ENCODE measurements at places on chromosomes 4 and X.
A peak's percentile ranks its signal among the peaks of the same experiment; 100 is the strongest.

DNA sequence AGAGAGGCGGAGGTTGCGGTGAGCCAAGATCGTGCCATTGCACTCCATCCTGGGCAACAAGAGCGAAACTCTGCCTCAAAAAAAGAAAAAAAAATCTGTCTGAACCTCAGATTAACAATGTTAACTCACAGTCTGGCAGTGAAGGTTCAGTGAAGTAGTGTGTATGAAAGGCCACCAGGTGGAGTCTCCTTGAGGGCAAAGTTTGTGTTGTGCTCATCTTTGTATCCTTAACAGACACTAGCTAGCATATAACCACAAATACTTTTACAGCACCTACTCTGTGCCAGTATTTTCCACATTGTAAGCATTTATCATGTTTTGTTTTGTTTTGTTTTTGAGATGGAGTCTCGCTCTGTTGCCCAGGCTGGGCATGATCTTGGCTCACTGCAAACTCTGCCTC, 46.0 kb upstream of the MGST2 start:
- DNase-seq, result no peak

DNA sequence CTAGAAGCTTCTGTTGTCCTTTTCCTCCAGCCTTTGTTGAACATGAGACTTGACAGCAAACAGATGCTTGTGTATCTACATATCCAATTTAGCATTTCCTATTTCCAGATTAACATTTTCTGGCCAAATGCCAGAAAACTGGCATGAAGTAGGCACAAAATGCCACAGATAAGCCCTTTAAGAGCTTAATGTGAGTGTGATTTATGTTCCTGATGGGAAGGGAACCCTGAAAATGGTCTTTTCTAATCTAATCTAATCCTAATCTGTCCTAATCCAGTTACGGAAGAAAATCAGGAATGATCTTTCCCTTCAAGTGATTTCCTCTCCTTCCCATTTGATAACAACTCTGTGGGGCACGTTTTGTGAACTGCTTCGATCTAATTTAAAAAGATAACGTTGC, 133.0 kb upstream of the C1QTNF7 start:
- no peak for DNase-seq

GRCh38 chr4:184313702-184314659, 96.3 kb upstream of the ENPP6 start:
- DNase-seq, result peak; percentile 45

- DNase-seq, result peak; percentile 11
Observed at GRCh38 chr4:158008551-158009218, 164.1 kb downstream of the GASK1B start.

DNA sequence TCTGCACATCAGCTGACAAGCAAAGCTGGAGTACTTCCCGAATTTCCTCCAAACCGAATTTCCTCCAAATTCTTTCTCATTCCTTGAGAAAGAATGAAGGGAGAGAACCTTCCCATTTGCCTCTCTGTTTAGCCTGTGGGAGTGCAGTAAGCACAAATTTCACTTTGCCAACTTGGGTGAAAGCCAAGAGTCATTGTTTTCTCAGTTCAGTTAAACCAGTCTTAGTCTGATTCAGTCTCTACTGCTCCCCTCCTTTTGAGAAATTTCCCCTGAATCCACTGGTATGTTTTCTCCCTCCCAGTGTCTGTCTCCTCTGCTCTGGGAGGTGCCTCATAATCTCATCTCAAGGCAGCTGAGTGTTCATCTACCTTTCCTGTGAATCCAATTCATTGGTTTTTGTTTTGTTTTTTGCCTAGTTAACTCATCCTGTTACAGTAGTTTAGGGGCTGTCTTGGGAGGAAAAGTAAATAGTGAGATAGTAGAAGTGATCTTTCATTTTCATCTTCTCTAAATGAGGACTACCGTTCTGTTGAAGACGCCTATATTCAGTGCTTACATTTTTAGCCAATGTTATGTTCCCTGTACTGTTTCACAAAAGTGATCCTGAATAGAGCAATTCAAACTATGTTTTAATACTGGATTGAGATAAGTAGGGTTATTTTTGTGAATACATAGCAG, 49.0 kb downstream of the SYTL5 start:
- no peak for DNase-seq

DNA sequence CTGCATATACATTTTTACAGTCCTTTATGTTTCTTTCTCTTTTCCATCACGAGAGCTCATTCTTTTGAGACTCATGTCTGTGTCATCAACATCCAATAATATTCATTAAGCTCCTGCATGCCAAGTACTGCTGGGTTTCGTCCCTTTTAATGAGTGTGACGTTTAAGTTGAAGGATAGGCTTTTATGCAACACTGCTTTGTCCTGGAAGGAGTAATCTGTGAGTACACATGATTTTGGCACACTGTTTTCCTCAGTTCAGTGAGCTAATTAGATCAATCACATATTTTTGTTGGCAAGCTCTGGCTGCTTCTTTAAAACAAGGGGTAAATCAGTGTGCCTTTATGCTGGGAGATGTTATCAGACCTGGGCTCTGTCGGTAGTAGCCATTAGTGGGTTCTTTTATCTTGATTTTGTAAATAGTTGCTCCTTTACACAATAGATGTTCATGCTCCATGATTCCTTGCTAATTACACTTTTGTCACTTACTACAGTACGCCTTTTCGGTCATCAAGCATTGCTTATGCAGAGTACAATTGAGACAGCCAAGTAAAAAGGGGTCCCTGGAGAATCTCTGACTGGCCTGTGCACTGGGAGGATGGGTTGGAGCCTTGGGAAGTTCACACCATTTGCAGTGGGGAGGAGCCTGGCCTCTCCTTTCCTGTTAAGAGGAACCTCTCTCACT, 132.6 kb downstream of the FHIP1A start:
- DNase-seq, result no peak

- DNase-seq, result no peak
Observed at GRCh38 chrX:64182208-64182607, 23.3 kb downstream of the AMER1 start.

GRCh38 chrX:1261285-1261684, 7.3 kb upstream of the CSF2RA start:
- DNase-seq, result no peak

GRCh38 chr4:132056496-132056895, 1092.6 kb upstream of the PCDH10 start:
- no peak for DNase-seq

DNA sequence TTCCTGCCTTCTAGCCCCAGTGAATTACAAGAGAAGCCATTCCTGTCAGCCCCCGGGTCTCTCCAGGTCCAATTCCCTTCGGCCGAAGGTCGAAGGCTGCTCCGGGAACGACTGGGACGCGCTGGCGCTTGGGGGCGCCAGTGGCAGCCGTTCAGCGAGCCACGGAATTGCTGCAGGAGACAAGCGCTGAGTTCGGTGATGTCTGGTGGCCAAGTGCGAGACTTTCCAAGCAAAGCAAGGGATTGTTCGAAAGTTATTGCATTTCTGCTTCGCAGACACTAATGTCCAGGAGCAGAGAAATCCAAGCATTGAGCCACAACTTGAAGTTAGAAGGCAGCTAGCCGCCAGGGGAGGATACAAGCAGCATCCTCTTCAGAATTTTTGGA, 1.1 kb upstream of the DKK2 start:
- peak; percentile 49 for DNase-seq

DNA sequence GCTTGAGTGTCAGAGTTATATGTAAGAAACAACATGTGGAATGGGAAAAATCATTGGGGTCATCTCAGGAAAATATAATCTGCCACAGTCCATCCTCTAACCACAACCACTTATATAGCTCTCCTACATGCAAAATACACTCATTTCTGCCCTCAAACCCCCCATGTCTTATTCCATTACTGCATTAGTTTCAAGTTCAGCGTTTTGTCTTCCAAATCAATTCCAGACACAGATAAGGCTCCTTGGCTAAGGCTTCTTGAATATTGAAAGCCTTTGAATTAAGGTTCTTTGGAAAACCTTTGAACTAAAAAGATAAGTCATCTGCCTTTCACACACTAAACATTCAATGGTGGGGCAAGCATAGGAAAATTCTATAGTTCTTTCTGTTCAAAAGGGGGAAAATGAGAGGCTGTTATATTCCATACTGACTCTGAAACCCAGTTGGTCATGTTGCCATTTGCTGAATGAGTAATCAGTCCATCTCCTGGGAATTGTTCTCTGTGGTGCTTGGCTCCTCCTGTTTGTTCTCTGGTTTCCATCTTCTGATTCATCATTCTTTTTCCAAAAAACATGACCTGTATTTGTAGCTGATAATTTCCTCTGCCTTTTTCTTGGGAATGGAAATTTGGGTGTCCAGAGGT, 218.7 kb downstream of the BMPR1B start:
- no peak for DNase-seq

- no peak for DNase-seq
Observed at GRCh38 chr4:128168701-128169100, 107.6 kb downstream of the LARP1B start.

DNA sequence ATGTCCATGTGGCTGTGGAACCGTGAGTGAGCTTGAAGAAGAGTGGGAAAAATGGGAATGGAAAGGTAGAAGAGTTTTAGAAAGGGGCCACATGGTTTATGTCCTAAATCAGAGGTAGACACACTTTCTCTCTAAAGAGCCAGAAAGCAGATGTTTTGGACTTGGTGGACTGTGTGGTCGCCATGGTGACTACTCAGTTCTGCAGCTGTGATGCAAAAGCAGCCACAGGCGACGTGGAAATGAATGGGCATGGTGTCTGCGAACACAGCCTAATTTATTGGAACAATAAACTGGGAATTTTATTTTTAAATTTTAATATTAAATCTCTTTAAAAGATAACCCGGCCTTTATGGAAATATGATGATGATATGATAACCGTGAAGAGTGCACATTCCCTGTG, 386.0 kb upstream of the FAT1 start:
- no peak for DNase-seq

GRCh38 chrX:69127466-69127865, 37.8 kb downstream of the PJA1 start:
- DNase-seq, result no peak

GRCh38 chrX:37993837-37994619, 12.3 kb upstream of the SYTL5 start:
- no peak for DNase-seq

DNA sequence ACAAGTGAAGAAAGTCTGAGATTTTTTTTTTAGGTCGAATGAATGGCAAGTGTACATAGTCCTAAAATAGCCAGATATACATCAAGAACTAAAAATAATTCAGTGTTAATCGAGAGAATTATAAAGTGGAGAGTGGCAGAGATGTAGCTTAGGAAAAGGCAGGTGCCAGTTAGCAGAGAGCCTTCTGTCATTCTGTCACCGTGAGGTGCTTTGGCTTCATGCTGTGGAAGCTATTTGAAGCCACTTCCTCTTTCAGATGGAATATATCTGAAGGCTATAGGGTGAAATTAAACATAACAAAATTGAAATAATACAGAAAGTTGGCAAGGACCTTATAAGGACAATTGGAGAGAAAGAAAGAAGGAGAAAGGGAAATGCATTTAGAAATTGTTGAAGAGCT, 756.3 kb downstream of the CCSER1 start:
- DNase-seq, result peak; percentile 1

GRCh38 chrX:67612231-67612630, 68.4 kb downstream of the AR start:
- no peak for DNase-seq

GRCh38 chrX:24097741-24098260, 43.0 kb downstream of the EIF2S3 start:
- DNase-seq, result no peak

GRCh38 chr4:181018913-181019312, 1224.3 kb upstream of the TENM3 start:
- no peak for DNase-seq

DNA sequence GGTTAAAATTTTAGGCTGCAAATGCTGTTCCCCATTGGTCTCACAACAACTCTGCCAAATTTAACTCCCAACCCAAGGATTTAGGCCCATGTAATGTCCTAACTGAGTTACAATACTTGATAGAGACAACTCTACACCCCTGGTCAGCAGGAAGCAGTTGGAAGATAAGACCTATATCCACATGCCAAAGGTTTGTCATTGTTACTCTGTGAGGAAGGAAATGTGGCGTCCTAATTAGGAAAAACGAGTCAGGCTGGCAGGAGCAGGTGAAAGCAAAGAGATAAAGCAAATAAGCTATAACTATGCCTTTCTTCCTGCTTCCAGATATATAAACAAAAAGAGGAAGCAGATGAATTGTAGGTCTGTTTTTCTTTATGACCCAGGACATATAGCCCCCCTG, 69.1 kb downstream of the SPIN4 start:
- no peak for DNase-seq

DNA sequence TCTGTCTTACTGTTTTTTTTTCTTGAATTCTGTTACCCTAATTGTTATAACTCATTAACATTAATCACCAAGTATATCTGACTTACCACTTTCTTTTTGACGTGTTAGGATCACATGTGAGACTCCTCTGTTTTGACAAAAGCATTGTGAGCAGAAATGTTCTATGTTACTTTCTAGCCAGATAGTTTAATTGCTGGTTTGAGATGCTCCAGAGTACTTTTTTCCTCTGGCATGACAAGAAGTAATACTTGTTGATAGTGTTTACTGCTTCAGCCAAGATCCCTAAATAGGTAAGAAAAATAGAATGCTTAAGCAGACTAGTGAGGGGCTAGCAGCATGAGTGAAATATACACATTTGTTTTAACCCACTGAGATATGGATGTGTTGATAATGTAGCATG, 303.9 kb upstream of the PABPC4L start:
- no peak for DNase-seq

- DNase-seq, result no peak
Observed at GRCh38 chr4:29588617-29589016, 1131.6 kb upstream of the PCDH7 start.

- no peak for DNase-seq
Observed at GRCh38 chrX:81586096-81586495, 384.2 kb downstream of the SH3BGRL start.

DNA sequence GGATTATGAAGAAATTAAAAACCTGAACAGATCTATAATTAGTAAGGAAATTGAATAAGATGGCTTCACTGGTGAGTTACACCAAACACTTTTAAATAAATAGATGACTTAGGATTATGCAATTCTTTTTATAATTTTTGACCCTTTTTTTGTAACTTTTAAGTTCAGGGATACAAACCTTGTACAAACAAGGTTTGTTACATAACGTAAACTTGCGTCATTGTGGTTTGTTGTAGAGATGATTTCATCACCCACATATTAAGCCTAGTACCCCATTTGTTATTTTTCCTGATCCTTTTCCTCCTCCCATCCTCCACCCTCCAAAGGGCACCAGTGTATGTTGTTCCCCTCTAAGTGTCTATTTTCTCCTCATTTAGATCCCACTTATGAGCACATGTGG, 75.7 kb downstream of the CPEB2 start:
- DNase-seq, result no peak
